Vein endothelial cell (primary cell): ENCODE measurements at places on chromosomes 6 and 20. TPM values are rescaled to one million over a fixed set of nuclear protein-coding genes. Genes with fewer than 3 reads are reported as not detected.

The PPP2R5D gene
- total RNA-seq, result 44.0 and 50.3 TPM in 2 replicates

The RIMS4 gene
- total RNA-seq, result not detected in 2 replicates

The PGC gene
- not detected in 2 replicates for total RNA-seq

The DPPA5 gene
- not detected in 2 replicates for total RNA-seq

The MRPS18B gene
- total RNA-seq, result 65.7 and 73.2 TPM in 2 replicates

The FAM209A gene
- total RNA-seq, result not detected in 2 replicates

The FERMT1 gene
- total RNA-seq, result 0.65 and 1.6 TPM in 2 replicates

The ERVFRD-1 gene
- total RNA-seq, result not detected in 2 replicates

The RTEL1 gene
- total RNA-seq, result 13.7 and 17.8 TPM in 2 replicates

The PDE10A gene
- total RNA-seq, result 13.4 and 14.0 TPM in 2 replicates

The OPN5 gene
- not detected in 2 replicates for total RNA-seq

The DTD1 gene
- total RNA-seq, result 63.7 and 70.6 TPM in 2 replicates

The KCNK5 gene
- total RNA-seq, result not detected in 2 replicates

The KIF6 gene
- total RNA-seq, result not detected in 2 replicates

The EMILIN3 gene
- not detected in 2 replicates for total RNA-seq

The SERAC1 gene
- 7.4 and 7.8 TPM in 2 replicates for total RNA-seq

The TFAP2D gene
- not detected in 2 replicates for total RNA-seq

The CST2 gene
- not detected in 2 replicates for total RNA-seq

The EYS gene
- total RNA-seq, result under 0.01 and 3.2 TPM in 2 replicates

The ZMYND8 gene
- 73.2 and 102 TPM in 2 replicates for total RNA-seq

The OR2H1 gene
- not detected in 2 replicates for total RNA-seq

The AVP gene
- not detected in 2 replicates for total RNA-seq

The ID1 gene
- total RNA-seq, result 251 and 348 TPM in 2 replicates

The BMP5 gene
- total RNA-seq, result not detected in 2 replicates

The GMPR gene
- 16.6 and 17.6 TPM in 2 replicates for total RNA-seq

The PXDC1 gene
- 96.6 and 164 TPM in 2 replicates for total RNA-seq

The FUCA2 gene
- total RNA-seq, result 33.6 and 44.4 TPM in 2 replicates

The PDSS2 gene
- 6.1 and 8.2 TPM in 2 replicates for total RNA-seq

The MMP24 gene
- total RNA-seq, result 0.76 and 0.98 TPM in 2 replicates

The ARFGEF3 gene
- total RNA-seq, result 6.9 and 7.9 TPM in 2 replicates

The EPHA7 gene
- total RNA-seq, result under 0.01 TPM in 1 of 2 replicates, not detected in the other

The BTNL2 gene
- not detected in 2 replicates for total RNA-seq

The SDC4 gene
- 36.8 and 59.1 TPM in 2 replicates for total RNA-seq

The STX16 gene
- total RNA-seq, result 28.4 and 31.3 TPM in 2 replicates

The TRIM15 gene
- not detected in 2 replicates for total RNA-seq

The LYRM4 gene
- 19.0 and 21.2 TPM in 2 replicates for total RNA-seq

The WFDC12 gene
- not detected in 2 replicates for total RNA-seq

The C20orf144 gene
- total RNA-seq, result under 0.01 and 0.10 TPM in 2 replicates

The BEND6 gene
- 0.19 and 0.33 TPM in 2 replicates for total RNA-seq

The SALL4 gene
- 0.38 and 0.65 TPM in 2 replicates for total RNA-seq

The GHRH gene
- not detected in 2 replicates for total RNA-seq

The GATA5 gene
- not detected in 2 replicates for total RNA-seq

The SEMG1 gene
- not detected in 2 replicates for total RNA-seq

The LGSN gene
- total RNA-seq, result not detected in 2 replicates

The MYMX gene
- 0.96 and 0.98 TPM in 2 replicates for total RNA-seq

The FILIP1 gene
- total RNA-seq, result 10.0 and 22.5 TPM in 2 replicates

The XKR7 gene
- not detected in 2 replicates for total RNA-seq

The CFAP61 gene
- total RNA-seq, result not detected in 2 replicates
